ENCODE measurements at places on chromosomes 3 and 15.

DNA sequence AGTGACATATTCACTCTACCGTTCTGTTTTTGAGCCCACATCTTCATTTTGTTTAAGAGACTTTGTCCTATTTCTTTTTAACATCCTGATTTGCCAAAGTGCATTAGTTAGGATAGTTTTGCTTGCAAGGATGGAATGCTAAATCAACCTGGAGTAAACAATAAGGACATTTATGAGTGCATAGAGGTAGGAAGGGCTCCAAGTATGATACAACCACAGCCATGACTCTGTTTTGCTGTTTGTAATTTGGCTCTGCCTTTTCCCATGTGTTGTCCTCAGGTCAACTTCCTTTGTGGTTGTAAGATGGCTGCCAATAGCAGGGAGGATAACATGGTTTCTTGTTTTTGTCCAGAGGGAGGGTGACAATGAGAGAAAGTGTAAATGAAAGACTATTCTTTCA is 66.4 kb upstream of the GOLIM4 start:
- DNase-seq = no peak

- no peak for DNase-seq
These were observed 1.3 kb downstream of the FEM1B start for GRCh38 chr15:68278595-68279405.

GRCh38 chr3:27127879-27128278 is 241.3 kb downstream of the NEK10 start:
- DNase-seq = no peak

- no peak for DNase-seq
These were observed 23.8 kb downstream of the RLBP1 start for GRCh38 chr15:89197503-89197971.

DNA sequence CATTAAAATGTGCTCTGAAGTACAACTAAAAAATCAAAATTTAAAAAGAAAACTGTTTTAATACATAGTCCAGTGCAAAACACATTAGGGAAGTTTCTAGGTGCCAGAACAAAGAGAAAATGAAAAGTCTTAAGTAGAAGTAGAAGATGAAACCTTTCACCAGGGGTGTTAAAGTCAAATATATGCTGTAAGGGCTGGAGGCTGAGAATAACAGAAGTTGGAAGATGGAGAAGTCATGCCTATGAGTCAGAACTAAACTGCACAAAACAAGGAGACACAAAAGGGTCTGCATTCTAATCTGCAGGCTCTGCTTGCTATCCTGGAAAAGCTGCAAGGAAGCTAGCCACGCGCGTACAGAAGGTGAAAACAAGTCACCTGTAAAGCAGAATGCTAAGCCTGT is 48.7 kb upstream of the CPB1 start:
- DNase-seq = no peak

DNA sequence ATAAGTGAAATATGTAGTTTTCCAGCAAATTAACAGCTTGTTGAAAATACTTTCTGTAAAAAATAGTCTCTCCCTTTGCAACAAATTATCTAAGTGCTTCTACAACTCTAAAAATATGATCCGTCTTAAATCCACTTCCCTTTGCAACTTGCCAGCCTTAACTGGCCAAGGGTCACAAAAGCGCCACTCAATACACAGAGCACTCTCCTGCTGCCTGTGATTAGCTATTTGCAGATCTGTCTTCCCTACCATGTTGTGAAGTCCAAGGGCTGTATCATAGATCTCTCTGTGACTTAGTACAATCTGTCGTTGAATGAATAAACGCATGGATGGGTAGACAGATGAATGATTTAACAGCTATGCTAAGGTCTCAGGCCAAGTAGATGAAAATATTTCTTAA is 76.2 kb downstream of the ITGB5 start:
- DNase-seq = no peak

DNA sequence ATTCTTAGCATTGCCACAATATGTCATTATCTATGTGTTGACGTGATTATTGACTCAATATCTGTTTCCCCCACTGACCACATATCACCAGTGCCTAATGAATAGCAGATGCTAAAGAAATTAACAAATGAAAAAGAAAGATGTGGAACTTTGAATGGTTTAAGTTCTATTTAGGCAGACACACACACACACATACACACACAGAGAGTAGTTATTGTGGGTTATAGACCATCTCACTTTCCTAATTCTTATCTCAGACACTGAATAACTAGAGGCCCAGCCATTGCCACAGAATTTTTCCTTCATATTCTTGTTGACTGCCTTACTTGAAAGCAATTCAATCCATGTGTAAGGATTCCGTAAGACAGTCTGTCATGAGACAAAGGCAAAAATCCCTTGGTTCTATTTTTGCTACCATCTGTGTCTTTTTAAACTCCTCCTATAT is 61.9 kb upstream of the PHLDB2 start:
- DNase-seq = no peak

- DNase-seq = no peak
These were observed 75.3 kb downstream of the RFX7 start for GRCh38 chr15:56168394-56168793.

GRCh38 chr15:78024883-78025282 is 52.6 kb downstream of the TBC1D2B start:
- DNase-seq = no peak

GRCh38 chr15:98753726-98754656 is 105.7 kb downstream of the IGF1R start:
- DNase-seq = no peak

GRCh38 chr3:30161375-30161774 is 445.0 kb upstream of the TGFBR2 start:
- DNase-seq = no peak

DNA sequence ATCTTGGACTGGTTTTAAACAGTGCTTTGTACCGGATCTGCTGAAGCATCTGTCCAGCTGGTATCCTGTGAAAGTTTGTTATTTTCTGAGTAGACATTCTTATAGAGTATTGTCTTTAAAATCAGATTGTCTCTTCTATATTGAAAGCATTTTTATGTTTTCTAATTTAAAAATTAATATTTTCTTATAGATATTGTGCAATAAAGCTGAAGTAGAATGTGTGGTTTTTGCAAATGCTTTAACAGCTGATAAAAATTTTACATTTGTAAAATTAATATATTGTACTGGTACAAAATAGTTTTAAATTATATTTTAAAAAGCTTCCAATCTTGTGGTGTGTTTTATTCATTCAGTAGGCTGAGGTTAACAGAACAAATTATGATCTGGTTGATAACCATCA is 31.9 kb downstream of the SGO1 start:
- DNase-seq = no peak

- no peak for DNase-seq
These were observed 12.6 kb upstream of the SHISA5 start for GRCh38 chr3:48516571-48516970.

- no peak for DNase-seq
These were observed 214.4 kb downstream of the OCA2 start for GRCh38 chr15:27884726-27885125.

- no peak for DNase-seq
These were observed at the start of gene ADGRG7 for GRCh38 chr3:100609305-100609704. ADGRG7 (plus strand) TSS chr3:100609601; CDS start chr3:100609857, 256 bp downstream.

- DNase-seq = no peak
These were observed 112.7 kb downstream of the TNIK start for GRCh38 chr3:171347301-171348039.

GRCh38 chr3:187718802-187719201 is 16.4 kb upstream of the RTP2 start:
- no peak for DNase-seq

- no peak for DNase-seq
These were observed 8.3 kb upstream of the TM4SF4 start for GRCh38 chr3:149466192-149466591.

DNA sequence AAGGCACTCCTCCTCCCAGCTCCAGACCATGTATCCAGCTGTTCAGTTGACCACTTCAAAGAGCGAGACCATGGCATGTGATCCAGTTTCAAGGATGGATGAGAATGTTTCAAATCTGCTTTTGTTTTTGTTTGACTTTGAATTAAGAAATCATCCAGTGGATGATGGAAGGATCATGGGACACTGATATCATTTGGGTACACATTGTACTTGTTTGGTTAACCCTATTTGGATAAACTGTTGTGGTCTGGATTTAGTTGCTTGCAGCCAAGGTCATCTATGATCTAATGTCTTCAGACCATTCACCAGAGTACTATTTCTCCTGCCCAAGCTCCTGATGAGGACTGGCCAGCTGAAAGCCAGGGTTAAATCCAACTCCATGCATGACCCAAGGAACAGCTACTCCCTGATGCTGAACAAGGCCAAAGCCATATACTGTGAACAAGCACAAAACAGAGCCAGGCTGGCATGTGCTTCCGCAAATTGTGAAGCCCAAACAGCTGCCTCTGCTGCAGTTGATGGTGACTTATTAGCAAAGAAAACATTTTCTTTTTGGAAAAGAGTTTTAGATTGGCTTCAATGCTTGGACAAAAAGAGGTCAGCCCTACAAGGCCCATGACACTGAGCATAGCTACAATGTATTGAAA is 5.2 kb upstream of the ADAMTS17 start:
- no peak for DNase-seq

DNA sequence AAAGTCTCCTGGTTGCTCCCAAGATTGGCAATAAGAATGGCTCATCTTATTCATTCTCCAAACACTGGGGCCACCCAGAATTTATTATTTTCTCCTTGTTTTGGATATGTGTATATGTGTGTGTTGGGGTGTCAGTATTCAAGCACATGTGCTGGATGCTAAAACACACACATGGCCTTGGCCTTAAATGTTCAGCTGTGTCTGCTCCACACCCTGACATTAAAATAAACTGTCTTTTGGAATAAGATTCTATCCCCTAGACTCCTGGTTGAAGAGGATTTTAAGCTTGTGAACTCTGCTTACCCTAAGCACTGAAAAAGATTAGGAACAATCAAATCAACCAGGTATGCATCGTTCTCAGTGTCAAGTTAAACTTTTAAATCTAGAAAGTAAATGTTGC is 382.9 kb upstream of the MCTP2 start:
- DNase-seq = no peak

DNA sequence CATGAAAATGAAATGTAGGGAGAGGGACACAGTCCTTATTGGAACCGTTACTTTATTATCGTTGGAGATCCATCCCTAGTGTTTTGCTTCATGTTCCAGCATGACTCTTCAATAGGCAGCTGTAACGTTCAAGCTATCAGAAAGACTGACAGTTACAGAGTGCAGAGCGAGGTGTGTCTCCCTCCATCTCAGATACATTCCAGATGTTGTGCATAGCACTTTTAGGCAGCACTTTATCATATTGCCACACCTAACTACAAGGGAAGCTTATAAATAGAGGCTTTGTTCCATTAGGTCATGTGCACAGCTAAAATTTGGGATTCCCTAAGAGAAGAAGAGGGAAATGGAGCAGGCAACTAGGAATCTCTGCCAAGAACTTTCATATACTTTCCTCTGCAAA is 1009.6 kb downstream of the ROBO2 start:
- DNase-seq = no peak

- DNase-seq = peak; percentile 42
These were observed at the start of gene TNFAIP8L3 for GRCh38 chr15:51094606-51095569. TNFAIP8L3 (minus strand) TSS chr15:51094906; CDS start chr15:51094595, 311 bp downstream.

- DNase-seq = no peak
These were observed 95.0 kb downstream of the ANP32A start for GRCh38 chr15:68725736-68726135.

- DNase-seq = no peak
These were observed 17.7 kb upstream of the SHISA5 start for GRCh38 chr3:48521635-48522034.

GRCh38 chr3:118057086-118057485 is 977.6 kb downstream of the IGSF11 start:
- DNase-seq = no peak

- DNase-seq = no peak
These were observed 240.6 kb upstream of the TOPAZ1 start for GRCh38 chr3:44001072-44001471.

DNA sequence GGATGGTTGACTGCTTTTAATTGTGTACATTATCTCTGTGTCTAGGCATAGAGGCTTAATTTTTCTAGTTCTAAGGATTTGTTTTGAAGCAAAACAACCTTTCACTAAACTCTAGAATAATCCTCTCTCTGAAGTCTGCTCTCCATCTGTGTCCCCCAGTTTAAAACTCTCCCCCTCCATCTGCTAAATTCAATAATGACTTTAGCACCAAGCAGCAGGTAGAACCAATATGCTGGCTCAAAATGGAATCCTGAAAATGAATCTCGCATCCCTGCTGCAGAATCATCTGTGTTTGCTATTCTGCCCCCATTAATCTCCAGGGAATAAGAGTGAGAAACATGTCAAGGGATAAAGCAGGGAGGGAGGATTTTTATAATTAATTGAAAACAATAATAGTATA is 111.8 kb downstream of the TUSC7 start:
- DNase-seq = no peak

- no peak for DNase-seq
These were observed 122.0 kb upstream of the HES1 start for GRCh38 chr3:194013928-194014327.
